ENCODE measurements at places on chromosomes 6 and 20.

DNA sequence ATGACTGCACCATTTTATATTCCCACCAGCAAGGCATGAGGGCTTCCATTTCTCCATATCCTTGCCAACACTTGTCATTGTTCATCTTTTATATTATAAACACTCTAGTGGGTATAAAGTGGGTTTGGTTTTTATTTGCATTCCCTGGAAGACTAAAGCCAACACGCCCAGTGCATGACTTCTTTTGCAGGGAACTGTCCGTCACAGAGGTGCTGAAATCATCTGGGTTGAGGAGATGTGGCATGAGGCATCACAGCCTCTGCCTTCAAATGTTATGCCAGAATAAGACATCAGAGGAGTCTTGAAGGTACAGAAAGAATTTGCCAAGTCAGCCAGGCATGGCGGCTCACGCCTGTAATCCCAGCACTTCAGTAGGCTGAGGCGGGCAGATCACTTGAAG is 29.9 kb upstream of the FAM210B start:
- DNase-seq: peak; percentile 2

GRCh38 chr6:33882154-33882553 is 78.4 kb upstream of the MLN start:
- DNase-seq: no peak

DNA sequence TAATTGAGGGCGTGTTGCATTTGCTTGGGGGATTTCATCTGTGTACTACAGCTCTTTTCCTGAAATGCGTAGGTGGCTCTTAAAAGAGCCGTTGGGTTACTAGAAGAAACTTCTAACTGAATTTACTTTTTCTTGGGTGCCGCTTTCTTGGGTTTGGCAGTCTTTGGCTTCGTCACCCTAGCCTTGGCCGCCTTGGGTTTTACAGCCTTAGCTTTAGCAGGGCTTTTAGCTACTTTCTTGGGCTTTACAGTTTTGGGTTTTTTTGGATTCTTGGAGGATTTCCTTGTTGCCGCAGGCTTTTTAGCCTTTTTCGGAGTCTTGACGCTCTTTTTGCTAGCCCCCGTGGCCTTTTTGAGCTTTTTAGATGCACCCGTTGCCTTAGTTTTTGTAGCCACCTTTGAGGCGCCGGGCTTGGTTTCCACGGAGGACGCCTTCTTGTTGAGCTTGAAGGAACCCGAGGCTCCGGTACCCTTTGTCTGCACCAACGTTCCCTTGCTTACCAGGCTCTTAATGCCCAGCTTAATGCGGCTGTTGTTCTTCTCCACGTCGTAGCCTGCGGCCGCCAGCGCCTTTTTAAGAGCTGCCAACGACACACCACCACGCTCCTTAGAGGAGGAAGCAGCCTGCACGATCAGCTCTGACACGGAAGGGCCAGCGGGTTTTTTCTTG is 54.5 kb downstream of the TRIM38 start:
- no peak for DNase-seq

GRCh38 chr6:73299151-73299971 is 36.4 kb upstream of the KHDC1 start:
- no peak for DNase-seq

- DNase-seq: no peak
Observed at GRCh38 chr20:6530254-6530653, 237.2 kb upstream of the BMP2 start.

DNA sequence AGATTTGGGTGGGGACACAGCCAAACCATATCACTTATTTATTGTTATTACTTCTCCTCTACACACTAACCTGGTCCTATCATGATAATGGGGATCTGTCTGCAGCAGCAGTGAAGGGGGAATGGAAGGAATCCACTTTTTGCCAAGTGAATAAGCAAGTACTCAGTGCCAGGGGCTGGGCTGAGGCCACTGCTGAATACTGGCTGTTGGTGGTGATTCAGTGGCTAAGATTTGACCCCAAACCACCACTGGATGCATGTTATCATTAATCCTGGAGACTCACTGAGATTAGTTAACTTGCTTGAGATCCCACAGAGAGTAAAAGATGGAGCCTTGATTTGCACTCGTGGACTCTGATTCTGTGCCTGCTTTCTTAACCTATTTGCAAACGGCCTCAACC is 127.7 kb downstream of the TSHZ2 start:
- no peak for DNase-seq

DNA sequence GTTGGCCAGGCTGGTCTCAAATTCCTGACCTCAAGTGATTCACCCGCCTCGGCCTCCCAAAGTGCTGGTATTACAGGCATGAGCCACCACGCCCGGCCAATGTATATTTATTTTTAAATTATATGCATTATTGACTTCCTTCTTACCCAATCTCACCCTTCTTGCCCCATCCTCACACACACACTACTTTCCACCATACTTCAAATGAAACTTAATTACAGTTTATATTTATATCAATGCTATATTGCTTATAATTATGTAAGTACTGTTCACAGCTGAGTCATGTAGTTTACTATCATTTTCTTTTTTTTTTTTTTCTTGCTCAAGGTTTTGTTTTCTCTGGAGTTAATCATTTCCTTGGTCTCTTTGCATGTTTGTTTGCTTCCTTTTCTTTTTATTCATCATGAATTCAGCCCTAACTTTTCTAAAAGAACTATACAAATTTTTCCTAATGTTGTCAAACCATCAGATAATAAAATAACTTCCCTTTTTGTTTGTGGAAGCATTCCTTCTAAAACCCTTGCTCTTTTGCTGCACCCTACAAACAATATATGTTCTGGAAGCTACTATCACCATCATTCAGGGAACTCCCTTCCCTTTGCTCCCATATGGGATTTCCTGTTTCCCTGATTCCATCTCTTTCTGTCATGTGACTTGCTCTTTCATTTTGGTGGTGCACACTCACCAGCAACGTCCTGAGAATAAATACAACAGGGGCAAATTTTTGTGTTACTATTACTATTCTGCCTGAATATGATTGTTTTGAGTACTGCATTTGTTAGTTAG is 201.7 kb upstream of the SASH1 start:
- DNase-seq: no peak

- DNase-seq: no peak
Observed at GRCh38 chr6:157091856-157092460, 231.4 kb downstream of the TMEM242 start.

- no peak for DNase-seq
Observed at GRCh38 chr6:95546148-95546547, 31.2 kb upstream of the MANEA start.

DNA sequence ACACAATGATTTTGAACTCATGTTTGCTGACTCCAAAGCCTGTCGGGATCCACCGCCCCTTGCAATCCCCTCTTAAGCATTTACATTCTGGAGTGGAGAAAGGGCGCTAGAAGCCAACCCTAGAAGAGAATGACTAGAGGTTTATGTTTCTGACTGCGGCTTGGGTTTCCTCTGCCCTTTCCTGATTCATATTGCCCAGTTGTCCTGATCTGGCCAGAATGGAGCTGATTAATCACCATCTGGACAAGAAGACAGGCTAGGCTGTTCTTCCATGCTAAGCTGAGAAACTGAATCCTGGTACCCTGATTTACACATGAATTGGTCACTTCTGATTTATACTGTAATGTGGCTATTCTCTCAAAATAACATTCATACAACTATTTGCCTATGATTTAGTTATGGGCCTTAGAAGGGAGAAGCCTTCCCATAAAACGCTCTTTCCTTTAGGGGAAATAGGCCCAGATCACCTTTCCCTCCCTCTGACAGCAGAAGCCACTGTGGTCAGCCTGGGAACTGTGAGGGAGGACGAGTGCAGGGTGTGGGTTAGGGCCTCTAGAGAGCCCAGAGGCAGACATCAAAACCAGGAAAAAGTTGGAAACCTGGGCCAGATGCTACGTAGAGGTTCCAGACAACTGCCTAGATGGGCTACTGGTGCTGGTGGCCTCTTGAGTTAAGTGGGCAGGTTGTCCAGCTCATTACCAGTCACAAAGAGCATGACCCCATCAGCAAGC is 199.2 kb upstream of the PRDM1 start:
- no peak for DNase-seq

DNA sequence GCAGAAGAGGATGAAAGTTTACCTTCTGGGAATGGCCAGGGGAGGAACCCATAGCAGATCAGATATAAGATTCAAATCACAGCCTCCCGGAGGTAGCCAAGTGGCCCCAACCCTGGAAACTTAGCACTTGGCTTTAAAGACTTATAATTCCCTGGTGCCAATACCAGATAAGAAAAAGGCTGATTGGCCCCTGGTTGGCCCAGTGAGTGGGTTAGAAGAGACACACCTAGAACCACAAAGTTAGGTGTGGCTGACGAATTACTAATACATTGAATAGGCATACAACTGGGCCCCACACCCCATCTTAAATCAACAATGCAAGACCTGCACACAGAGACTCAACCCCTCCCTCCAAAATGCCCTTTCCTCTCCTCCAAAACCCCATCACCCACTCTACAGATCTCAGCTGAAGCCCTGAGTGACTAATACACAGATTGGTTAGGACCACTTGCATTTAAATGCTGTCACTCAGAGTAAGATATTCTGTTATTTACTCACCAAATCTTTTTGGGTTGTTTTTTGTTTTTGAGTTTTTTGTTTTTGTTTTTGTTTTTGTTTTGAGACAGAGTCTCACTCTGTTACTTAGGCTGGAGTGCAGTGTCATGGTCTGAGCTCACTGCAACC is 315.4 kb upstream of the JARID2 start:
- DNase-seq: no peak

- no peak for DNase-seq
Observed at GRCh38 chr6:4728926-4729325, 47.3 kb upstream of the CDYL start.

DNA sequence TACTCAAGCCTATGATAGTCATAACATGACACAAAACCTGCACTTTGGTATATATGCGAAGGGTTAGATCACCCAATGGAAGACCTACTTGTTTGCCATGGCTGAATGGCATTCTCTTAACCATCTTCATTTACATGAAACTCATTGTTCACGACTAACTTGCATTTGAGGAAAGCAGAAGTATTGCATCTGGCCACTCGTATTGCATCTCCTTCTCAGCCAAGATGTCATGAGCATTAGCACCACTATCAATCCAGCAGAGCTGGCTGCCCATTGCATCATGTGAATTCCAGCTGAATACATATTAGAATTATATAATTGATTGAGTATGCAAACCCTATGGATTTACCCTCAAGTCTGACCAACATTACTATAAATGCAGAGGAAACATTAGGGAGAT is 390.2 kb downstream of the LAMA2 start:
- no peak for DNase-seq

DNA sequence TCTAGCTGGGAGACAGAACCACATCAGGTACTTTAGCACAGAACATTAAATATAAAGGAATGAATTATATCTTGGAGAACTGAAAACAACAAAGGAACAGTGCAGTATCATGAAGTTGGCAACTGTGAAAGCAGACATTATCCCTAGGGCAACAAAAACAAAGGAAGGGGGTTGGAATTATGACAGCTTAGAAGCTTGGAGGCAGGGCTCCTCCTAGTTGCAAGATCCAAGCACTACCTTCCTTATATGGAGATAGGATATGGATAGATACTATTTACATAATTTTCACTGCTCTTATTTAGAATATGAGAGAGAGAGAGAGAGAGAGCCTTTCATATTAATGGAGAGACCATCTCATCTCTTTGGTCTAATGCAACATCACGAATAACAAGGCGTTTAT is 27.0 kb downstream of the TMEM14A start:
- no peak for DNase-seq

GRCh38 chr6:141426400-141426980 is 706.2 kb upstream of the GJE1 start:
- DNase-seq: no peak

- no peak for DNase-seq
Observed at GRCh38 chr6:88650029-88650619, 313.3 kb downstream of the RNGTT start.

DNA sequence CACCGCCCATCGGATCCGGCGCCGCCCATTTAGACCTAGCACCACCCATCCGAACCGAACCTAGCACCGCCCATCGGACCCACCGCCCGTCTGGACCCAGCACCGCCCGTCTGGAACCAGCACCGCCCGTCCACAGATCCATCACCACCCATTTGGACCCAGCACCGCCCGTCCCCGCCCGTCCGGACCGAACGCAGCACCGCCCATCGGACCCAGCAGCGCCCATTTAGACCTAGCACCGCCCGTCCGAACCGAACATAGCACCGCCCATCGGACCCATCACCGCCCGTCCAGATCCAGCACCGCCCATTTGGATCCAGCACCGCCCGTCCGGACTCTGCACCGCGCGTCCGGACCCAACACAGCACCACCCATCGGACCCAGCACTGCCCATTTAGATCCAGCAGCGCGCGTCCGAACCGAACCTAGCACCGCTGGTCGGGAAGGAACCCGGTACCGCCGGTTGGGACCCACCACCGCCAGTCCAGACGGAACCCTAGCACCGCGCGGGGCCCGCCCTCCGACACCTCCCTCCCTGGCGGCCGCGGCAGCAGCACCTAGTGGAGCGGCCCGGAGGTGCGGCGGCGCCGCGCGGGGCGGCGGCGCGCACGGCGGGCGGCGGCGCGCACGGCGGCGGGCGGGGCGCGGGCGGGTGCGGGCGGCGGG is 348 bp upstream of the AFDN start:
- peak; percentile 68 for DNase-seq

DNA sequence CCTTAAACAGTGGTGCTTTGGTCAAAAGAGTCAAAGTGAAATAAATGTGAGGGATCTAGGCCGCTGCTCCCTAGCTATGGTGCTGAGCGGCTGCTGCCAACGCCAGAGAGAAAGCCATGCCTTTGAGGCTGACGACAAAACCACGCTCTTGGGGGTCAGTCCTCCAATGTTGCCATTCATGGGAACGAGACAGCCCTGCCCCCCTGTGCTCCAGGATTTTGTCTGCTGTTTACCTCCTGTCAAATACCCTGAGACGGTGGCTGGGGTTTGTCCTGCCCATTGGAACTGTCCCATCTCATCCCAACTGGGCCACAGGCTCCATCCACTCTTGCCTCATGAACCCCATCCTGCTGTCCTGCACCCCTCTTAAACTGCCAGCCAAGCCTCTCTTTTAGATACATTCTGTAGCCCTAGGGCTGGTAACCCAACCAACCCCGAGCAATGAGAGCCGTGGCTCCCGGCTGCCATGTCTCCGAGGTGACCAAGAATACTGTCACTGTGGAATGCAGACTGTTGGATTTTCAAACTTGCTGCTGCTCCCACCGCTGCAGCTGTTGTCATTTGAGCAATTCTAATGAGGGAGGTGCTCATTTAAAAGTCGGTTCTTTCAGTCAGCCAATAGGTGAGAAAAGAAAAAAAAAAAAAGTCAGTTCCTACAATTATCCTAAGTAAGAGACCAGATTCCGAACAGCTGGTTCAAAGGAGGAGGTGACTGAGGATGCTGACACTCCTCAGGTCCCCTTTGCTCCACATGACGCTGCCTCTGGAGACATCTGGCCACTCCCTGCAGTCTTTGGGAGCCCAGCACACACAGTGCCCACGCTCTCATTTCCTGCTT is 73.1 kb upstream of the QKI start:
- no peak for DNase-seq
